ENCODE measurements at places on chromosomes 6 and 20. TPM values are rescaled to one million over a fixed set of nuclear protein-coding genes. Genes with fewer than 3 reads are reported as not detected.

Gene WFDC10B
- total RNA-seq = not detected

Gene EFCAB8
- total RNA-seq = 1.1 TPM

Gene HSPA12B
- total RNA-seq = 20.4 TPM

Gene RBPJL
- not detected for total RNA-seq

Gene UTRN
- 594 TPM for total RNA-seq

Gene ECT2L
- total RNA-seq = 0.49 TPM

Gene UBE3D
- 11.3 TPM for total RNA-seq

Gene EDN1
- total RNA-seq = 35.0 TPM

Gene CALHM4
- total RNA-seq = not detected

Gene RAET1L
- total RNA-seq = not detected

DNA sequence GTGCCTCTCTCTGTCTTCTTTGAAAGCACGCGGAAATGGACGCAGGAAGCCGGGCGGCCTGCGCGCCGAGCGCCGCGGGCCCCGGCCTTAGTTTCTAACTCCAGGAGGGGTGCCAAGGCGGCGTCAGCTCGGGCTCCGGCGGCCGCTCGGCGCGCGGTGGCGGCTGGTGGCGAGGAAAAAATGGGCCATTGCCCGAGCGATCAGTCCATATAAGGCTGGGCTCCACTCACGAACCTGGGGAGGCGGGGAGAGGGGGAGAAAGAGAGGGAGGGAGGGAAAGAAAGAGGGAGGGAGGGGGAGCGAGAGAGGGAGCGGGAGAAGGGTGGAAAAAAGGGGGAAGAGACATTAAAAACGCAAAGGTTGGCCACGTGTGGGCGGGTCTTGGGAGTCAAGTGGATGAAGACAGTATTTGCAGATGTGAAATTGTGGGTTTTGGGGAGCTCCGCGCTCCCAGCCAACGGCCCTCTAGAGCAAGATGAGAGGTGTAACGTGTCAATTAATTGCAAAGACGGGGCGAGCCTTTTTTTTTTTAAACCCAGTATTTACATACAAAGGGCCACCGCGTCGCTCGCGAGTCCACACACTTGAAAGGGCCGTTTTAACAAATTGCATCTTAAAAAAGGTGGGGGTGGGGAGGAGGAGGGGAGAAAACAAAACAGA is at the start of gene NKX2-2:
TSS of gene NKX2-2 (minus strand) at position 184 of the 660 bp plus-strand sequence. CDS start 395 bp downstream, outside the sequence.
- no peak for DNase-seq

DNA sequence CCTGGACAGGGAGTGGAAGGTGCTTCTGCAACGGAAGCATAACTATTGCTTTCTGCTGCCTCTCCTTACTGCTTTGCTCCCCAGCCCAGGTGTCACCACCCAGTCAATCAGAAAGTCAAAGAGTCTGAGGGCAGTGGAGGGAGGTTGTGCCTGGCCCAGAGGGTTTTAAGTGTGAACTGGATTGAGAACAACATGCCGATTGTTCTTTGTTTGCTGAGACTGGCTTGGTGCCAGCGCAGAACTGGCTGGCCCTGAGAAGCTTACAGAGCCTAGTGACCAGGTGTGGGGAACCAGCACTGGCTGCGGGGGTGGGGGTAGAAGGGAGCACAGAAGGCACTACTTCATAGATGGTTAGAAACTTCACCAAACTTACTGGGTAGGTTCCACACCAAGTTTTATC is 31.1 kb upstream of the ENPP4 start:
- DNase-seq = peak; percentile 57

DNA sequence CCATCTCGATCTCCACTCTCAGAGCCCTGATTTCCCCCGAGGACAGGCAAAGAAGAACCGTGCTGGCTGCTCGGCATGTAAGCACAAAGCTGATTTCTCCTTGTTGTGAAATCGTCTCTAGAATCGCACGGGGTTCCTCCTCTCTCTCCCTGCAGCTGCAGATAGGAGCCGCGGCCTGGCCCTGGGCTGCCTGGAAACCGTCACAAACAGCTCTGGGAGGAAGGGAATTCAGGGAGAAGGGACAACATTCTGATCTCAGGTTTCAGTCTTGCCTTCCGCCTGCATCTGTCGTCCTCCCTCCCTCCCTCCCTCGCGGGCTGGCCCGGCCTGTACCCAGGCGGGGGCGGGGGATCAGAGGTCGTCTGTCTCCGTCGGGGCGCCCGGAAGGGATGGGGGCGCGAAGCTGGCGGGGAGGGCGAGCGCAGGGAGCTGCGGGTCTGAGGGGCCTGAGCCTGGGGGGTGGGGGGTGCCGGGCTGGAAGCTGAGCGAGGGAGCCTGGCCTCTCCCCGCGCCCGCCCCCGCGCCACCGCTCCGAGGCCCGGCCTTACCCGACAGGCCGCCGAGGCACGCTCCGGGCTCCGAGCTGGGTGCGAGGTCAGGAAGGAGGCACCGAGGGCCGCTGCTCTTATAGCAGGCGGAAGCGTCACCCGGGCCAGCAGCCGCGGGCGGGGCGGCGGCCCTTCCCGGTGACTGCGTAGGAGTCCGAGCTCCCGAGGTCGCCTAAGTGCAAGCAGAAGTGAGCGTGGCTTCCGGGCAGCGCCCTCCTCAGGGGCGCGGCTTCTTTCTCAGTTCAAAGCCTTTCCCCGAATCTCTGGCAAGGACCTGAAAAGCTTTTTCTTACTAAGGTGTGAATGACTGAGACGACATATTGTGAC is at the start of gene SERPINB1:
TSS of gene SERPINB1 (minus strand) at position 600 of the 875 bp plus-strand sequence. CDS start 1,277 bp downstream, outside the sequence.
- DNase-seq = peak; percentile 91

DNA sequence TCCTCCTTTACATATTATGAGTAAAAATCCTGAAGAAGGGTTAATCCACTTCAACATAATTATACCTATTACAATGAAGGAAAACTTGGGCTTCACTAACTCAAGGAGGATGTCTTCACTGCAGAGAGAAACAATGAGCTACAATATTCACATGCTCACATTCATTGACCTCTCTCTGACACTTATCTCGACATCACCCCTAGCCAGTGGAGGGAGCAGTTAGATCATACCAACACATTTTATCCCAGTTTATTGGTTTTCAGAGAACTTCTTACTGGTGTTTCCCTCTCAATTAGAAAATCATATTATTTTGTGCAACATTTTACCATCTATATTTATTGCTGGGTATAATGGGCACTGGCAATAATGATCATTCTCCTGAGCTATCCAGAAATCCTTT is 646.5 kb downstream of the TENT5A start:
- DNase-seq = no peak

DNA sequence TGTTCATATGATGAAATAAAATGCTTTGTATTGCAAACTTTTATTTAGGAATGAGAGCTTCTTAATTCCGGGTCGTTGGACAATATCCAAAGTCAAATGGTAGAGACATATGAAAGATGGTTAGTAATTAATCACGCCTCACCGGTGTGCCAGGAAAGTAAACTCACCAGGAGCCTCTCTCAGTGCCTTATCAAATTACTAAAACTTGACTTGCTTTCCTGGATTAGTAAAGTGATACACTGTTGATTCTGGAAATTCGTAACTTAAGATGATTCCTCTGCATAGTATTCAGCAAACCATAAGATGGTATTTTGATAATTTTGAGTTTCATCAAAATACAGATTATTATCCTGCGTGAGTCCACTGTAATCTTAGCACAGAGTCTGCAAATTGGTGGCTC is 115.2 kb downstream of the PAX1 start:
- no peak for DNase-seq

DNA sequence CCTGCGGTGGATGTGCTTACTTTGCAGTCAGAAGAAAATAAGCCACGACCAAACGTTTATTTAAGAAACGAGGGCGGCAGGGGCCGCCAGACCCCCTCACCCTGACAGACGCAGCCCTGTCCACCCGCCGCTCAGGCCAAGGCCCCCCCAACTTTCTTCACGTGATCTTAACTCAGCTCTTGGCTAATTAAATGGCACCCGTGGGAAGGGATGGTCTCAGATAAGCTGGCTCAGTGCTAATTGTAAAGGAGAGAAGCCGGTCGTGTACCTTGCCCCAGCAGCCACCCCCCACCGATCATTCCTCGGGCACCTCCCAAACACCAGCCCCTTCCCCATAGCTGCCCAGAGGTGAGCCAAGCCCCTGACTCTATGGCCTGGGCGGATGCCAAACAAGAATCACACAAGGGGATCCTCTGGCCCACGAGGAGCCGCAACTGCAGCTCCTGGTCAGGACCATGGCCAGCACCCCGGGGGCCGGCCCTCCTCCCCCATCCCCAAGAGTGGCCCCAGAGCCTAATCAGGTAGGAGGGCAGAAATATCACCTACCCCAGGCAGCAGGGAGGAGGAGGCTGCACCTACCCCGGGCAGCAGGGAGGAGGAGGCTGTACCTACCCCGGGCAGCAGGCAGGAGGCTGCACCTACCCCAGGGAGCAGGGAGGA is 11.2 kb downstream of the KCNQ2 start:
- no peak for DNase-seq

- DNase-seq = no peak
Observed at GRCh38 chr6:17877895-17878440, 109.5 kb downstream of the KIF13A start.

DNA sequence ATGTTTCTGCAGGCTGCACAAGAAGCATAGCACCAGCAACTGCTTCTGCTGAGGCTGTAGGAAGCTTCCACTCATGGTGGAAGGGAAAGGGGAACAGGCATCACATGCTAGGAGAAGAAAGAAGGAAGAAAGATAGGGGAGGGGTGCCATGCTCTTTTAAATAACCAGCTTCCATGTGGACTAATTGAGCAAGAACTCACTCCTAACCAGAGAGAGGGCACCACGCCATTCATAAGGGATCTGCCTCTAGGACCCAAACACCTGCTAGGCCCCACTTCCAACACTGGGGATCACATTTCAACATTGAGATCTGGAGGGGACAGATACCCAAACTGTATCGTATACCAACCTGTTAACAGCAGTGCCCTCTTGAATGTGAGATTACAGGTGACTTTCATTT is 46.9 kb upstream of the ARMC2 start:
- no peak for DNase-seq

GRCh38 chr6:28408076-28408802 is 8.7 kb upstream of the ZSCAN12 start:
- no peak for DNase-seq

DNA sequence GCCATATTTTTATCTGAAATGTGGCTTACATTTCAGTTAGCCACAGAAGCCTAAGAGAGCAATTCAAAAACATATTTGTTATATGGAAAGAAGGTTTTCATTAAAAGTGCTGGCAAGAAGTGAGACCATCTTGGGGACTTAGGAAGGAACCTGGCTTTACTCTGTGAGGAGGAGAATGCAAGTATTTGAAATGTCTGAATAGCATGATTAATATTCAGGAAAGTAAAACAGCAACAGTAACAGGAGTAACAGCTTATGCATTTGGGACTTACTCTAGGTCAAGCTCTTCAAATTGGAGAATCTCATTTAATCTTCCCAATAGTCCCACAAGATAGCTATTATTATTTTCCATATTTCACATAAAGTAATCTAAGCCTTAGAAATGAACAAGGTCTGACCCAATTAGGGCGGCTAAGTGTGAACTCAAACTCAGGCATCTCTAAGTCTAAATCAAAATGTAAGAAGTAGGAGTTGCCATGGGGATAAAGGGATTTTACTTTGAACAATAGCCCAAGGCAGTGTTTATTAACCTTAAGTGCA is 816.5 kb downstream of the BCKDHB start:
- no peak for DNase-seq

DNA sequence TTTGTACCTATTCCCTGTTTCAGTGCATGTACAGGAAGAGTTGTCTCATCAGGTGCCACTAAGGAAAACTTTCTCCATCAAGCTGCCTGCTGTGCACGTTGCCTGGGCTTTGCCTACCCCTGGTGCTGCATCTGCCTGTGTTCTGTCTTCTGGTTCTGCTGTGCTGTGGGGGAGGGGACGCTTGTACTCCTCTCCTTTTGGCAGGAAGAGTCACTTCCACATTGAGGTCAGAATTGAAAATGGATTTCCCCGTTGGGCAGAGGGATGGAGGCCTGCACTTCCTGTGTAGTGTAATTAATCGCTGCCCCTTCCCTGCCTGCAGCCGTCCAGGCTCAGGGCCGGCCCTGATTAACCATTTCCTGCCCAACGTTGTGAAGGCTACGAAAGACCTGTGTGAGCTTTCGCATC is 153.3 kb downstream of the SCML4 start:
- no peak for DNase-seq

DNA sequence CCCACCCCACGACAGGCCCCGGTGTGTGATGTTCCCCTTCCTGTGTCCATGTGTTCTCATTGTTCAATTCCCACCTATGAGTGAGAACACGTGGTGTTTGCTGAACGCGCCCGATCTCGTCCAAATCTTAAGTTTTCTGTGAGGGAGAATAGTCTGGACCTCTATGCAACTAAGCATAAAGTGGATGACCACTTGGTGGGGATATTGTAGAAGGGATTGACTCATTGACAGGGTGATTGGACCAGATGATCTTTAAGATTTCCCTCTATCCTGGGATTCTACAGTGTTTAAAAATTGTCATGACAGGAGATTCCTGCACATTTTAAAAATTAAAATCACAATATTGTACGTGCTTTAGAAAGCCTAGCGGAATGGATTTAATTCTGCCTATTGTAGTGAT is 141.3 kb downstream of the TRMT11 start:
- DNase-seq = no peak

GRCh38 chr6:13351271-13351670 is 22.9 kb upstream of the TBC1D7 start:
- no peak for DNase-seq

- DNase-seq = no peak
Observed at GRCh38 chr6:32189742-32190053, 304 bp downstream of the PBX2 start.

- no peak for DNase-seq
Observed at GRCh38 chr6:143135325-143135724, 74.6 kb downstream of the AIG1 start.

- DNase-seq = no peak
Observed at GRCh38 chr20:32606790-32607189, 21.7 kb upstream of the NOL4L start.

DNA sequence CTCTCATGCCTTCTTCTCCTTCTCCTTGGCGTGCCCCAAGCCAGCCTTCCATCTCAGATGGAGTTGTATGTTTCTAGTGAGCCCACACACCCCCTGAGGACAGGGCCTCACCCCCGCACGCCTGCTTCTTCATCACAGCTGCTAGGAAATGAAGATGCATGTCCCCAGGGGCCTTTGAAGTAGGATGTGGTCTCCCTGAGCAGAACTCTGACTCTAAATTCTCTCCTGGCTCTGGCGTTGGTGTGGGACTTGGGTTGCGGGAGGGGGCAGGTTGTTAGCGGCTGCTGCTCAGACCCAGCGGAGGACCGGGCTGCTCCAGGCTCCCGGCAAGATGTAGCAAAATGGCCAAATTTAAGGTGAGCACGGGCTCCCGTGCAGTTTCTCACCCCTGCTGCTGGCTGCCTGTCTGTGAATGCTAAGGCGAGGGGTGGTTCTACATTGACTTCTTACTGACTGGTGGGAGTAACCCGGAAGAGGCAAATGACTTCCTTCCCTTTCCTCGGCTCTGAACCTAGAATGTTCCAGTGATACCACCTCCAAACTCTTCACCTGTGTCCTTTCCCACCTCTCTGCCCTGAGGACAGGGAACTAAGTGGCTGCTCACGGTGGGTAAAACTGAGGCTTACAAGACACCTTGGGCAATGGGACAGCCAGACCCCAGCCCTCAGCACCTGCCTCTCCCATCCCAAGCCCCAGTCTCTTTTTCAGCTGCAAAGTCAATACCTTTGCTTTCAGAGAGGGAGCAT is 8.8 kb downstream of the SYNJ2 start:
- DNase-seq = peak; percentile 37
